ENCODE measurements at places on chromosomes 4 and X.
A peak's percentile ranks its signal among the peaks of the same experiment; 100 is the strongest.

GRCh38 chr4:23887989-23888388 lies 1.9 kb downstream of the PPARGC1A start:
- no peak for DNase-seq

DNA sequence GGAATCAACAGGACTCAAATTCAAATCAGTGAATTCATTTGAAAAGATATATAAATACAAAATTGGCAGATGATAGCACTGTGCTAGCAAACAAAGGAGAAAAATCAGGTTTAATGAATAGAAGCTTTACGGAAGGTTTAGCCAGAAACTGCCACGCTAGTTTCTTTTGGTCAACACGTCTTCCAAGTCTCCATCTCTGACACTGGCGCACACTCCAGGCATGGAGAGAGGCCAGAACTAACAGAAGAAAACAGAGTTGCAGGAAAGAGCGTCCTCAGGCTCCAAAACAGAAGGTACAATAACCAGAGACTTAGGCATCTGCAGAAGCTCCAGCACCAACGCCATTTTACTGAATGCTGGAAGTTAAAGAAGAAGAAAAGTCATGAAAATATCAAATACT lies 497.3 kb upstream of the FRG1 start:
- DNase-seq, result peak; percentile 40

DNA sequence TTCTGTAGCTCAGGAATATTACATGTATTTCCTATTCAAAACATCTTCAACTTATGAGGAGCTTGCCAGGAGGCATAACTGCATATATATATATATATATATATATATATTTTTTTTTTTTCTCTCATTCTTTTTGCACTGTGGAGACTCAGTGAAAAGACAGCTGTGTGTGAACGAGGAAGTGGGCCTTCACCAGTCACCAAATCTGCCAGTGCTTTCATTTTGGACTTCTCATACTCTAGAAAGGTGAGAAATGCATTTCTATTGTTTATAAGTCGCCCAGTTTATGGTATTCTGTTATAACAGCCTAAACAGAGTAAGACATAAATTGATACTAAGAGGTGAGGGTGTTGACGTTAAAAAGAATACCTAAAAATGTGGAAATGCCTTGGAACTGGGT lies 710.6 kb downstream of the TRAM1L1 start:
- DNase-seq, result no peak

- DNase-seq, result no peak
Measured at GRCh38 chr4:138961664-138962063, 53.9 kb upstream of the NOCT start.

DNA sequence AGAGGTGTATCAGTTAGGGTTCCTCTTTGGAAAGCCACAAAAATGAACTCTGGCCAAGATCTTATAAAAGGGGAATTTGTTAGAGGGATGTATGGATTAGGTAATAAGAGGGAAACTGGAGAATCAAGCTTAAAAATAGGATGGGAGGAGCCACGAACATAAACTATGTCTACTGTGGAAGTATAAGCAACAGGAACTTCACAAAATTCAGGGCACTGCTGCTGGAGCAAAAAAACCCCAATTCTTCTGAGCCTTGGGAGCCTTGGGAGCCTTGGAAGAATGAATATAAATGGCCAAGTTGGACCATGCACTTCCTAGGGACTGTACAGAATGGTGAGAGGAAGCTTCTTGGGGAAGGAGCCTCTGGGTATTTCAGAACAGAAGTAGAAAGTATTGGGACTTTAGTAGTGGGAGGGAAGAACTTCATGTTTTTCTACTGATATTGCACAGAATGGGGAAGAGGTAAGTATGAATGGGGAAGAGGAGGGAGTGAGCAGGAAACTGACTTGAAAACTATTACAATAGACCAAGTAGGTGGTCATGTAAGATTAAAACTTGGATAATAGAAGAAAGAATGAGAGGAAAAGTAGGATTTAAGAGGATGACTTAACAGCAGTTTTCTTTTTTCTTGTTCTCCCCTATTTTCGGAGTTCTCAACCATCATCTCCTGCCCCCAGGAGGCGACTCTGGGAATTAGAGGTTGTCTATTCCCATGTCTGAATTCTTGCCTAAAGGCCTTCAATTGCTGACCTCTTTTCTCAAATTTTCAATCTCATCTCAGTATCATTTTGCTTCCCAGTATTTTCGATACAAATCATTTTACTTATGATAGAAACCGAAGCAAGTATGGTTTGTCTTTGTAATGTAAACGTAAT lies 44.4 kb upstream of the TAPT1 start:
- no peak for DNase-seq

- DNase-seq, result no peak
Measured at GRCh38 chrX:24643116-24643515, 4.0 kb downstream of the PCYT1B start.

DNA sequence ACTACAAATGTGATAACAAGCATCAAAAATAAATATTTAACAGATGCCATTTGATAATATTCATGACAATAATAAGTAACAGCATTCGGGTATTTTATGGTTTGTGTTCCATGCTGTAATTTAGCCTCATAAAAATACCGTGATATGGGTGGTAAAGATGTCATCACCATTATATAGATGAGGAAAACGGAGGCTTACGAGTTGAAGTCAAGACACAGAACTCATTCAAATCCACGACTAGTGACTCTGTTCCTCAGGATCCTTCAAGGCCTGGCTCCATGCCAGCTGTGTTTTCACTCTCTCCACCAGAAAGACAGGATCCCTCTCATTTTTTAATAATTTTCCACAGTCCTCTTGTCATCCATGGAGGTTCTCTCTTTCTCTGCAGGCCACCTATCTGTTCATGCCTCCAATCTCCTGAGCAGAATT lies 94.5 kb downstream of the APBB2 start:
- no peak for DNase-seq

DNA sequence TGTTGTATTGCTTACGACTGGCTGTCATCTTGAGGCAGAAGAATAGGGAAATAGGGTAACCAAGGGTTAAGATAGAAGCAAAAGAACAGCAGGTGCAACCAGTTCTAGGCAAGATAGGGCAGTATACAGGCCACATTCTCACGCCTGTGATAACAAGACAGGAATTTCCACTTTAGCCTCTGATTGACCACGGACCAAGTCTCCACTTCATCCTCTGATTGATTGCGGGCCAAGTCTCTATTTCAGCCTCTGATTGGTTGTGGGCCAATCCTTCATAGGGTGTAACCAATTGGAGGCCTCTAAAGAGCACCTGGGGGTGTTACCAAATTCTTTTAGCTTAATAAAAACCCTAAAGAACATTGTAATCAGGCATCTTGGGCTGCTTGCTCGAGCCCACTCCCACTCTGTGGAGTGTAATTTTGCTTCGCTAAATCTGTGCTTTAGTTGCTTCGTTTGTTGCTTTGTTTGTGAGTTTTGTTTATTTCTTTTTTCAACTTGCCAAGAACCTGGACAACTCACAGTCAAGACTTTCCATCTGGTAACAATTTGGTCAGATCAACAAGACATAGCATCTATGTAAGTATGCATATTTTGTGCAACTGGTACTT lies 8.7 kb upstream of the TBC1D9 start:
- no peak for DNase-seq

DNA sequence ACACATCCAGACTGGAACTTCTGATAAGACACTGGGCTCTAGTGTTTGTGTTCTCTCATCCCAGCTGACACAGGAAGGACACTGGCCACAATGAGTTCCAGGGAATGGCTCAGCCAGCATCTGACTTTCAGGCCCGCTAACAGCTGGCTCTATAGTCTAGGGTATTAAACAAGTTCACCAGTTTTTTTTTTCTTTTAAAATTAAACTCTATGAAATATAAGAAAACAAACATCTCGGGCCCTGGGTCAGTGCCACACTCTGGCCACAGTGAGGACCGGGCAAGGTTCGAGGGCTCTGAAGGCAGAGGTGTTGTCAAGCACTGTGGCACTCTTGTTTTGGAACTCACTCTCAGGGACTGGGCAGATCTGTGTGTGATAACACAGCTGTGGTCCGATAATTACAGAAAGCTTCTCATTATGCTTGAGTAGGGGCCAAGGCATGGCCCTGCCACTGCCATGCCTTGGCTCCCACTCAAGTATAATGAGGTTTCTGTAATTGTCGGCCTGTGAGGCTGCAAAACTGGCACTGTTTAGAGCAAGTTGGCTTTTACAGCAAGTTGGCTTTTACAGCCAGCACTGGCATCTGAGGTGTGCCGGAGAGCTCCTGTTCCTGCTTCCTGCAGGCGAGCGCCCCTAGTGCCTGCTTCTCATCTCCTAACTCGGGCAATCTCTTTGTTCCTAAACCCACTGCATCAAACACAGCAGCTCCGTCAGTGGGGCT lies 62.8 kb downstream of the PPP1R2C start:
- DNase-seq, result peak; percentile 36

- DNase-seq, result no peak
Measured at GRCh38 chr4:22356987-22357596, 158.8 kb downstream of the ADGRA3 start.

DNA sequence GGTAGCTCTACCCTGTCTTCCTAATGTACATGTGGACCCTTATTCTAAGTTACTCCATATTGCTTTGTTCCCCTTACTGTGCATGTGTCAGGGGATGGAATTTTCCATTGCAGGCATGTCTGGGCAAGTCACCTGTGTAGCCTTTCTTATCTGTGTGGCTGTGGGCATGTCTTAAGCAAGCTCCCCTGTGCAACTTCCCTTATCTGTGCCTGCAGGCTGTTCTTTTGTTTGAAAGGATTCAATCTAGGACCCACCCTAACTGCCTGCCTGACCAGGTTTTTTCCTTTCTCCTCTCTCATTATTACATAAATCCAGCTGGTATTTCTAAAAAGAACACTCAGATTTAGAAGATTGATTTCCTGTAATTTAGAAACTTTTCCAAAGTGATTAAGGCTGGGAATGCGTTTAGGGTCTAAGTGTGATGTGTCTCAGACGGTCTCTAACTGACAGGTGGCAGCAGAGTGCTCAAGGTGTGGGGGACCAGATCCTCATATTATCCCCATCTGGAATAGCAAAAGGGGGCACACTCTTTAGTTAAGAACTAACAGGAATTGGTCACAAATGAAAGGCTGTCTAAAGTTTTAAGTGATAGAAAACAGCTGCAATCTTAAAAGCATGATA lies 198.9 kb upstream of the PPP1R2C start:
- DNase-seq, result no peak

- DNase-seq, result no peak
Measured at GRCh38 chrX:96407501-96407900, 277.1 kb upstream of the DIAPH2 start.

- DNase-seq, result no peak
Measured at GRCh38 chrX:31007321-31007720, 64.5 kb downstream of the FTHL17 start.

DNA sequence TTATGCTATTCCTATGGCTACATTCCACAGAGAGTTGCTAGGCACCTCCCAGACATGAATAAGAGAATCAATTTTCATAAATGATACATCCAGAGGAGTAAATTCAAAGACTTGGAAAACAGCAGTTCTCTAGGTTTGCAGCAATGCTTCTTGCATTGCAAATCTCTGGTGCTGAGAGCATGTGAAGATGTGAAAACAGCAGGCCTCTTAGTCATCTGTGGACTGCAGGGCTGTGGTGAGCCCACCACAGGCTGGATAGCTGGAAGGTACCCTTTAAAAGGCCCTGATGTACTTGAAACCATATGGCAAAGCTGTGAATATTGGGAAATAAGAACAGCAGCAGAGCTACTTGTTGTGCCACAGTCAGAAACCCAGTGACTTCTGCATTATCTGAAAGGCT lies 2135.9 kb downstream of the ARAP2 start:
- DNase-seq, result no peak

DNA sequence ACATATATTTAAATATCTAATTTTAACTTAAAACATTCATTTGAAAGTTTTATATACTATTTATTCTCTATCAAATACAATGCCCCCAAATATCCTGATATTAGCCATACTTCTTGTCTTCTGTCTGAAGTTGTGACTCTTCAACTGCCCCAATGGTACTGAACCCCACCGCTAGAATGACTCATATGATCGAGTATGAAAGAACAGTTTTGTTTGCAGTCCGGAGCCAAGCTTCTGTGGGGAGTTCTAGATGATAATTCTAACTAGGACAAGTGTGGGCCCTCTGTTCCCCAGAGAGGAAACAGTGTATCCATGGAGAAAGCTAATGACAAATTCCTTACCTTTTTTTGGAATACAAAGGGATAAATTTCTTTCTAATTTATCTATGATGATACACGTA lies 24.7 kb upstream of the CT47A1 start:
- no peak for DNase-seq

DNA sequence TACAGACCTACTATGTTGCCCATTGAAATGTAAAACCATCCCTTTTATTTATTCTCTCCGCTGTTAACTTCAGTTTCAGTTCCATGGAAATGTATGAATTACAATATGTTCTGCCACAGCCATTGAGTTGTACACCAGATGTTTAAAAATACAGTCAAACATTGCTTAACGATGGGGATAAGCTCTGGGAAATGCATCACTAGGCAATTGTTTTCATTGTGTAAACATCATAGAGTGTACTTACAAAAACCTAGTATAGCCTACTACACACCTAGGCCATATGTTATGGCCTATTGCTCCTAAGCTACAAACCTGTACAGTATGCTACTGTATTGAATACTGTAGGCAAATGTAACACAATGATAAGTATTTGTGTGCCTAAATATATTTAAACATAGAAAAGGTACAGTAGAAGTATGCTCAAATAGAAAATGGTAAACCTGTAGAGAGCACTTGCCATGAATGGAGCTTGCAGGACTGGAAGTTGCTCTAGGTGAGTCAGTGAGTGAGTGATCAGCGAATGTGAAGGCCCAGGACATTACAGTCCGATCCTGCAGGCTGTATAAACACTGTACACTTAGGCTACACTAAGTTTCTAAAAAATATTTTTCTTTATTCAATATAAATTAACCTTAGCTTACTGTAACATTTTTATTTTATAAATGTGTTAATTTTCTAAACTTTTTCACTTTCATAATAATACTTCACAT lies 2.7 kb upstream of the PF4V1 start:
- no peak for DNase-seq

DNA sequence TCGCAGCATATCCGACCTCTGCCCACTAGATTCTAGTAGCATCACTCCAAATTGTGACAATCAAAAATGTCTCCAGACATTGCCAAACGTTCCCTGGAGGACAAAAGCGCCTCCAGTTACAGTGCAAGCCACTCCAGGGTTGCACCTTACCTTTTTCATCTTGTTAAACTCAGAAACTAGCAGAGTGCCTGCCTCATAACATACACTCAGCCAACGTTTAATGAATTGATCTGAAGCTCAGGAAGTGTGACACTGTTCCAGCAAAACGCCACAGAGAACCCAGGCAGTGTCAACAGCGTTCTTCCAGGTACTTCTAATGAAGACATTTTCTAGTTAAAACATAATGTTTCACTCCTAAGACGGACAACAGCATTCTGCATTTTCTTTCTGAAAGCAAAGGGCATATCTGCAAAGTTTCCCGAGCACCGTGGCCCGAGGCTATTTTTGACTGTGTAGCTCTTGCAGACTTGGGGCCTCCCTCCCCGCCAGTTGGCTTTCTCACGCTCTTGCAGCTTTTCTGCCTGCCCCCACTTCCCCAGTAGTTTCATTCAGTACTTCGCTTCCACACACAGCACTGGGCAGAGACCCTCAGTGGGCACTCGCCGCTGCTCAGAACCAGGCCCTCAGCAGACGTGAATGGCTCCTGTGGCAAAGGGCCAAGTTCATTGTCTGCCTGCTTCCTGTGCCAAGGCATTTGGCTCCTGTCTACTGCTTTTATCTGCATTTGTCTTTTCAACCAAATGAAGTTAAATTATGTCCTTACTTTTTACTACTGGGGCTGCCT lies 133.4 kb upstream of the TTC29 start:
- DNase-seq, result no peak

All from left hindlimb (tissue), 1 donor.